ENCODE measurements at places on chromosomes 4 and X. TPM values are rescaled to one million over a fixed set of nuclear protein-coding genes. Genes with fewer than 3 reads are reported as not detected.
A peak's percentile ranks its signal among the peaks of the same experiment; 100 is the strongest.

BEX5 gene
- 10.2 TPM for total RNA-seq

PABPC1L2A gene
- total RNA-seq = not detected

EPHA5 gene
- not detected for total RNA-seq

CAPN6 gene
- total RNA-seq = not detected

PRDM8 gene
- not detected for total RNA-seq

PDCL2 gene
- total RNA-seq = not detected

DNA sequence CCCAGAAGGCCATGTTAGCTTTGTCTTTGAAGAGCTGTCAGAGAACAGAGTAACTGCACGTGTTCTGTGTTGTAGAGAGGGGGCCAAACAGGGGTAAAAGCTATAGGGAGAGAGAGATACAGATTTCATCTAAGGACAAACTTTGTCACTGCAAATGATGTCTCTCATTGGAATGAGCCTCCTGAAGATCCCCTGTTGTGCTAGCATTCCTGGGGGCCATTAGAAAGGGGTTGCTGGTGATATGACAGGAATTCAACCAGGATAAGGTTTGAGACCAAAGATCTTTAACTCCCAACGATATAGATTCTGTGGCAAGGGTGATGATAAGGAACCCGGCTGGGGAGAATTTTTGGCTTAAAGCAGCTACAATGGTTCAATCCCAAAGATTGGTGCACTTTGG, 16.8 kb downstream of the MID1 start:
- DNase-seq = no peak

DNA sequence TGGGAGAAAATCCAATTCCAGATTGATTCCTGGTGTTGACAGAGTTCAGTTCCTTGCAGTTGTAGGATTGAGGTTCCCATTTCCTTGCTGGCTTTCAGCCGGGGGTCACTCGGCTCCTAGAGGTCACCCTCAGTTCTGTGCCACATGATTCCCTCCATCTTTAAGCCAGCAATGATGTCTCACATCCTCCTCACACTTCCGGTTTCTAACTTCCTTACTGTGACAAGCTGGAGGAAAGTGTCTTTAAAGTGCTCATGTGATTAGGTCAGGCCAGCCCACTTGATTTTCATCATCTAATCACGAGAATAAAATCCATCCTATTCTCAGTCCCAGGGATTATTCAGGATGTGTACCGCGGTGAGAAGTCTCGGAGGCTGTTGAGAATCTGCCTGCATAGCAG, 19.4 kb upstream of the SMIM31 start:
- DNase-seq = peak; percentile 63

DNA sequence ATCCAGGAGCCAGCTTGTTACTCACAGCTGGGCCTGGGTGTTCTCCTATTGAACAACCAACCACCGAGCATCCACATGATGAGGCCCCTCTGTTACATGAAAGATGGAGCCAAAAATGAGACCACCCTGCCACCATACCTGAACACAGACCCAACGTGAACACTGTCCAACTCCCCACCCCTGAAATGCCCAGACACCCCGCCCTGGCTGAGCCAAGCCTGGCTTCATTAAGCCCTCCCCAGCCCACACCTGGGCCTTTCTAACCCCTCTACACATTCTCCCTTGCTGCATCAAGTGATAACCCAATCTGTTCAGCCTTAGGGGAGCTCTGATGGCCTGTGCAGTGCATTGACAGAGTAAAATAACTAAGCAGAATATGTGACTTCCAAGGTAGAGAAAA, 80.7 kb downstream of the EVC start:
- DNase-seq = no peak

GRCh38 chr4:89720981-89721380, 116.0 kb downstream of the SNCA start:
- no peak for DNase-seq

- no peak for DNase-seq
Measured at GRCh38 chrX:24262309-24262708, 51.6 kb downstream of the SUPT20HL2 start.

DNA sequence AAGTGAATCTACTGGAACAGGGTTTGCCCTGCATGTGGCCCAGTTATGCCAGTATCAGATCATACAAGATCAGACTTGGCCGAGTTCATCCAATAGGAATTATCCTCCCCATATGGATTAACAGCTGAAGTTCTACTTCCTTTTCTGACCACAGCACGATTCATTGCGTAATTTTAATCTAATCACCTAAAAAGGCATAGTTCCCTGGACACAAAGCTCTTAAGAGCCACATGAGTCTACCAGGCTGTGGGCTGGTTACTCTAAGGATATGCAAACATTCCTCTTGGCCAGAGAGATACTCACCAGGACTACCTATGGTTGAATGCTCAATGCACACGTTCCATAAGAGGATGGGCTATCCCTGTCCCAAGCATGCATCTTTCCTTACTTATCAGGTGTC, 46.9 kb downstream of the CHST7 start:
- DNase-seq = no peak

DNA sequence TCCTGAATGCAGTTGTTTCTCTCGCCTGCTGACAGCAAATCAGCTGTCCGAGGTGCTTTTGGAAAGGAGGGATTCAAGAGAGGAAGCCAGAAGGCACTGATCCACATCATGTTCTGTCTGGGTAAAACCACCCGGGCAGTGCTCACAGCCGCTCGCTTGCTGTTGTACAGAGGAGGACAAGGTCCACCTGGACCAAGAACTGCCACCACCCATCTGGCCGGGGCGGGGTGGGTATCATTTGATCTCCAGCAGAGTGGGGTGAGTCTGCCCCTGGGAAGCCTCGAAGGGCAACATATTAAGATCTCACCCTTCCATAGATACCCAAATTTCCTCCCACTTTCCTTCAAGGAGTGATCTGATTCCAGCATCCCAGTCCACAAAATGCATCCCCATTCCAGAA, 113.1 kb downstream of the DCTD start:
- DNase-seq = no peak

- no peak for DNase-seq
Measured at GRCh38 chr4:3287271-3287971, 5.4 kb upstream of the RGS12 start.

GRCh38 chr4:164803702-164804101, 49.8 kb downstream of the SMIM31 start:
- DNase-seq = no peak

DNA sequence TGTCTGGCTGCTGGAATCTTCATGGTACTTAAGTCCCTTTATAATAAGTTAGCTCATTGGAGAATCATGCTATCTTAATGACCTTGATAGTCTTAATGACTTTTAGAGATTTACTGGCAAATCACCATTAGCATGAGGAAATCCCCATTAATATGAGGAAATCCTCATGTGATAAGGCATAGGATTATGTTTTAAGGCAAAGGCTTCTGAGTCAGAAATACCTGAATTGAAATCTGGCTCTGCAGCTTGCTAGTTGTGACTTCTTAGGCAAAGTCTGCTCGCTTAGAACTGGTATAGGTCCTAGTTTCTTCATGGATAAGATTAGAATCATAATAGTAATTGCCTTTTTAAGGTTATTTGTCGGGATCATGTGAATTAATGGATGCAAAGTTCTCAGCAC, 190.2 kb upstream of the BANK1 start:
- DNase-seq = no peak

- DNase-seq = no peak
Measured at GRCh38 chrX:105553118-105553517, 269.2 kb upstream of the NRK start.

DNA sequence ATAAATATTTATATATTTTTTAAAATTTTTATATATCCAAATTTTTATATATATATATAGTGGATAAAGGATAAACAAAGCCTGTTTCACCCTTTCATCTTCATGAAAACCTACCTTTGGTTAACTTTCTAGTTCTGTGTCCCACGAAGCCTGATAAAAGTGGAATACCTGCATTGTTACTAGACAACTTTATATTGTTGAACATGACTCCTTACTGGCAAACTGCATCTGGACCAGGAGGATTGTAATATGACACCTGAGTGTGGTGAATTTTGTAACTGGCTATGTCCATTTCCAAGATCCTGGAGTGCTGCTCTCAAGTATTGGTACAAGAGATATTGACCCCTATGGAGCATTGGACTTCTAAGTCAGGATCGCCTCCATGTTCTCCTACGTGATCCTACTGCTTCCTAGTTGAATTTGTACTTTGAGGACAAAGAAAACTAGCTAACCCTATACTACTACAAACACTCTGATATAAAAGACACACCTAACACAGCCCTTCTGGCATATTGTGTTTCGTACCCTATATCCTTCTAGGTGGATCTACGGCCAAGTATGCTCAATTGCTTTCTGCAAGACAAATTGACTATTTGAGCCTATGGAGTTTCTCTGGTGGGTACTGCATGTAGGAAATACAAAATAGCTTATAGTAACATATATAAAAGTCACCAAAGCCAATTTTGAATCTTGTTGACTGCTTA, 61.3 kb upstream of the PRRG1 start:
- DNase-seq = no peak

- no peak for DNase-seq
Measured at GRCh38 chr4:1771555-1772305, 21.4 kb upstream of the FGFR3 start.

DNA sequence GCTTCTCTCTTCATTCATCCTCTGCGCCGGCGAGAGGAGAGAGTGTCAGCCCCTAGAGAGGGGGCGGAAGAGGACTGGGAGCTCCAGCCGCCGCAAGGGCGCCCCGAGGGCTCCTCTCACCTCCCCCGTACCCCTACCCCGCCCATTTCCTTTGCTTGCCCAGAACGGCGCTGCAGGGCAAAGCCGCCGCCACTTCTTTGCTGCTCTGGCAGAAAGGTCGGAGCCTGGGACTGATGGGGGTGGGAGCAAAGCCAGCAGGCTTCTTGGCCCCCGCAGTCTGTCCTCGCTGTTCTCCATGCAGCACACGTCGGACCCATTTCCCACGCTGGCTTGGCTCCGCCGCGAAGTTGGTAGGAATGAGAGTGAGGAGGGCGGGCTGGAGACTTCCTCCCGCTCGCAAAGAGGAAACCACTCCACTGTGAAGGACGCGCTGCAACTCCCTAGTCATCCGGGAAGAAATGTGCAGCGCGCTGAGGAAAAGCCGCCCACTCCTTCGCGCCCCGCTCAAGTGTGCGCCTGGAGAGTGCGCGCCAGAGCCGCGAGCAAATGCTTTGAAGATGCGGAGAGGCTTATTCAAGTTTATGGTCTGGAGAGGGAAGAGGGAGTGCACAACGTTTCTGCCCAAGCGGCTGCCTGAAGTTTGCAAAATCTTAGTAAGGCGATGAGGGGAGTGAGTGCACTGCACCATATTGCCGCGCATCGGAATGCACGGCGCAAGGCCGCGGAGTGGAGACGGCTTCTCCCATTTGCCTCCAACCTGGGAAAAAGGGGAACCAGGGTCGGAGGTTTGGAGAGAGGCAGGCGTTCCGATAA, 2.8 kb upstream of the PCDH7 start:
- no peak for DNase-seq

DNA sequence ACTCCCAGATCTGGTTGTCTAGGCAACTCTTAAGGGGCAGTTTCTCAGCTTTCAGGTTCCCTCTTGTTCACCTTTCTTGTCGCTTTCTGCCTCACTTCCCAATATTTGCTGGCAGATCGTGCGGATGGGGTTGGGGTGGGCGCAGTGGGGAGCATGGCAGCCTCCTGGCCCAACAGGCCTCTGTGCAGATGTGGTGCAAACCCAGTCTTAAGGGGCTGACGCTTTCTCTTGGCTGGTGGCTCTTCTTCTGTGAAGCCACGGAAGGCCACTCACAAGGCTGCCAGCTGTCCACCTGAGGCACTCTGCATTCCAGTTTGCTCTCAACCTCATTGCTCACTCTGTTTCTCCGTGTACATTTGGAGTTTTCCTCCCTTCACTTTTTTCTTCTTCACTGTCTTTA, 61.7 kb downstream of the NBDY start:
- no peak for DNase-seq

GRCh38 chr4:109798866-109799265, 2.9 kb downstream of the CFI start:
- peak; percentile 46 for DNase-seq

DNA sequence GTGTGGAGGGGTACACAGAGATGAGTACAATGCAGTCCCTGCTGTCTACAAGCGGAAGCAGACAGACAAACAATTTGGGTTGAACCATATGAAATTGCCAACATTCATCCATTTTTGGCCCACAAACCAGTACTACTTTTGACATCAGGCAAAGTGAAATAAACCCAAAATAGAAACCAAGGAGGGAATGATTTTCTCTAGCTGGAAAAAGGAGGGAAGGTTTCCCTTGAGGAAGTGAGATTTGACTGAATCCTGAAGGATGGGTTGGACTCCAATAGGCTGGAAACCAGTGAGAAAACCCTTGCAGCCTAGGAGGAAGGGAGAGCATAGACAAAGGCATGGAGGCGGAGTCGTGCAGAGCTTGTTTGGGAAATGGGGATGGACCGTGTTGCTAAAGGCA, 63.5 kb upstream of the PJA1 start:
- no peak for DNase-seq

DNA sequence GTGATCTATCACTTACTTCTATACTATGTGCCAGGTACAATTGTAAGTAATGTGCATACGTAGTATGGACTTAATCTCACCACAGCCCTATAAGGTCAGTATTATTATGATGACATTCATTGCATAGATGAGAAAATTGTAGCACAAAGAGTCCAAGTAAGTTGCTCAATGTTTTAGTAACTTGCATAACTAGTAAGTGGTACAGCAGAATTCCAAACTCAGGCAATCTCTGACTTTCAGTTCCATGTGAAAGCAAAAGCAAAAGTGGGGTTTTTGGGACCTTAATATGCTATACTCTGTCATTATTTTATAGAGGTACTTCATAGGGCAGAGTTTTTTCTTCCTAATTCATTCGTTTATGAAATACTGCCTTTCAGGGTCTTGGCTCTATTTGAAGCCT, 188.8 kb upstream of the VEGFC start:
- DNase-seq = no peak

DNA sequence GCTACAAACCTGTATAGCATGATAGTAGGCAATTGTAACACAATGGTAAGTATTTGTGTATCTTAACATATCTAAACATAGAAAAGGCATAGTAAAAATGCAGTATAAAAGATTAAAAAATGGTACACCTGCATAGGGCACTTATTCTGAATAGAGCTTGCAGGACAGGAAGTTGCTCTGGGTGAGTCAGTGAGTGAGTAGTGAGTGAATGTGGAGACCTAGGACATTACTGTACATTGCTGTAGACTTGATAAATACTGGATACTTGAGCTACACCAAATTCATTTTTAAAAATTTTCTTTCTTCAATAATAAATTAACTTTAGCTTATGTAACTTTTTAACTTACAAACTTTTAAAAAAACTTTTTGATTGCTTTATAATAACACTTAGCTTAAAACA, 68.2 kb upstream of the MAML3 start:
- DNase-seq = no peak

GRCh38 chr4:83125738-83126141, 11.2 kb upstream of the PLAC8 start:
- DNase-seq = no peak

- no peak for DNase-seq
Measured at GRCh38 chr4:24794051-24794450, 1.3 kb upstream of the SOD3 start.

- DNase-seq = no peak
Measured at GRCh38 chr4:86972997-86973396, 38.2 kb downstream of the AFF1 start.

- no peak for DNase-seq
Measured at GRCh38 chr4:90958256-90958895, 831.2 kb downstream of the CCSER1 start.
